Natural killer cell treated with Interleukin-12 subunit alpha and Interleukin-12 subunit beta and Interleukin-15 and Interleukin-18, amount 100 ng/mL, for 72 hours (primary cell): ENCODE measurements at places on chromosomes 12 and 14. TPM values are rescaled to one million over a fixed set of nuclear protein-coding genes. Genes with fewer than 3 reads are reported as not detected.
A peak's percentile ranks its signal among the peaks of the same experiment; 100 is the strongest.

GRCh38 chr12:119700078-119700477 lies 32.1 kb downstream of the PRKAB1 start:
- DNase-seq, result peak; percentile 2
- no peaks in the 10 kb centered on the region for H3K36me3 ChIP-seq
- H3K27me3 ChIP-seq, result no peaks in the 10 kb centered on the region
- H3K4me1 ChIP-seq, result no peaks in the 10 kb centered on the region

- peaks cover 9% of the 10 kb centered on the region for H3K36me3 ChIP-seq
- no peak overlapping the region for H3K4me3 ChIP-seq
- DNase-seq, result no peak
- peaks cover 28% of the 10 kb centered on the region for H3K27me3 ChIP-seq
Measured at GRCh38 chr12:3061059-3061458, 16.1 kb upstream of the TSPAN9 start.

- no peaks in the 10 kb centered on the region for H3K4me1 ChIP-seq
- H3K27me3 ChIP-seq, result no peaks in the 10 kb centered on the region
- H3K27ac ChIP-seq, result no peak overlapping the region
Measured at GRCh38 chr12:91173124-91173523, 9.5 kb downstream of the DCN start.

DNA sequence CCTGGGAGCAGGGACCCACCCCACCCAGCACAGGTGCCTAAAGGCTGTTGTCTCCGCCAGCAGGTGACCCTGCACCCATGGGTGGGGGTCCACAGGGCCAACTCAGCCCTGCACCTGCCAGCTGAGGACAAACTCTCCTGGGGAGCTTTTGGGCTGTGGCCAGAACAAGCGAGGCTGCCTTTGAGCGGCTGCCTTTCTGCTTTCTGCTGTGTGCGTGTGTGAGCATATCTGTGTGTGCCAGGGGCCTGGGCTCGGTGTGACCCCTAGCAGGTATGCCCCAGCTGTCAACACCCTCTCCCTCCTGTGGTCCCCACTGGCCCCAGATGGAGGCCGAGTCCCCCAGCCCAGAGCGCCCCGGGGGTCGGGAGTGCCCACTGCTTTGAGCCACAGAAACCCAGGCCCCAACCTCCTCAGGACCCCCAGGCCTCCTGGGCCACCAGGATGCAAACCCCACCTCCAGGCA lies 25.9 kb upstream of the GPR132 start:
- H3K36me3 ChIP-seq, result no peaks in the 10 kb centered on the region
- no peak overlapping the region for H3K27ac ChIP-seq
- no peak overlapping the region for H3K4me3 ChIP-seq
- no peaks in the 10 kb centered on the region for H3K27me3 ChIP-seq

DNA sequence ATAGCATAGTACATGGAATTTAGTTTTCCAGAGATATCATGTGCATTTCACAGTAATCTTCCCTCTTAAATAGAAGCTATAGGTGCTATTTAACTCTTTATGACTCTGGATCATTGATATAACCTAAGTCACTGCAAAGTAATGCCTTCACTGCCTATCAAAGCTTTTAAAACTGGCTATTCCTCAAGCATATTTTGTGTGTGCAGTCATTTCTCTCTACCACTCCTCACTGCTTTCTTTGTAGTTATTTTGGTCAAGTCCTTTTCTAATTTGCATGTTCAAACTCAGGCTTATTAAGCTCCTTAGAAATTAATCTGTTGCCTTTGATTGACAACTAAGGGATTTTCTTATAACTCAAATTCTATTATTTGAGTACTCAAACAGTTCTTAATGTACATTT lies 79.4 kb upstream of the PLEKHG7 start:
- H3K4me1 ChIP-seq, result no peaks in the 10 kb centered on the region
- no peak overlapping the region for H3K27ac ChIP-seq

DNA sequence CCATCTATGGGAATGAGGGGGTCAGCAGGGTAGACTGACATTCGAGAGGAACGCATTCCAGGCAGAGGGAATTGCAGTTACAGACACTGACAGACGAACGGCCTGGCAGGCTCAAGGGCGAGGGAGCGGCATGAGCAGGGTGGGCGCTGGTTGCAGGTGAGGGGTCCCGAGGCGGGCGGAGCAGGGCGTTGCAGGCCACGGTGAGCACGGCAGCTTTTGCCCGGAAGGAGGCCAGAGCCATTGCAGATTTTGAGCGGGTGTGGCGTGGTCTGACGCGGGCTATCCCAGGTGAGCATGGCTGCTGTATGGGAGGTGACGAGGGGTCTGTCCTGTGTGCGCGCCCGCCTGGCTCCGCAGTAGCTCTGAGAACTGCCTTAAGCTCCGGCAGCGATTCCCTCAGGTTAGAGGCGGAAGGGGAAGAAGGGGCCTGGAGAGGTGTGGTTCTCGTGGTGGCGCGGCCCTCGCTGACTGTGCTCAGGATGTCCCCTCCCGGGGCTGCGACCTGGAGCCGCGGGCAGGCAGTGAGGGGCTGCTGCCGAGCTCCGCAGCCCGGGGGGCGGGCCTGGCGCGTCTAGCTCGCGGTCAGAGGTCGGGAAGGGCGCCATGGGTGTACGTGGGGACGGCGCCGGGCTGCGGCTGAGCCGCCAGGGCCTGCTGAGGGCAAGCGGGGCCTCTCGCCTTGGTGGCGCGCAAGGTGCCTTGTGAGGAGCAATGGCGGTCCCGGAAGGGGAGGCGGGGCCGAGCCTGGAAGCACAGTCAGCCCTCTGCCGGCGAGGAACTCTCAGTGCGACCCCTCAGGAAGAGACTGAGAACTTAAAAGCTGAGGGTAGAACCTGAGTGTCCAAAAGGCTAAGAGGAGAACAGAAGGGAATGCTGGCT lies 177.1 kb downstream of the CACNA1C start:
- H3K27ac ChIP-seq, result no peak overlapping the region
- no peak for DNase-seq
- no peaks in the 10 kb centered on the region for H3K36me3 ChIP-seq
- no peaks in the 10 kb centered on the region for H3K4me1 ChIP-seq

- no peaks in the 10 kb centered on the region for H3K36me3 ChIP-seq
- H3K4me1 ChIP-seq, result no peaks in the 10 kb centered on the region
- no peak overlapping the region for H3K27ac ChIP-seq
- no peak overlapping the region for H3K4me3 ChIP-seq
- peaks cover 18% of the 10 kb centered on the region for H3K27me3 ChIP-seq
- no peak for DNase-seq
Measured at GRCh38 chr12:119216084-119216483, 37.4 kb downstream of the HSPB8 start.

DNA sequence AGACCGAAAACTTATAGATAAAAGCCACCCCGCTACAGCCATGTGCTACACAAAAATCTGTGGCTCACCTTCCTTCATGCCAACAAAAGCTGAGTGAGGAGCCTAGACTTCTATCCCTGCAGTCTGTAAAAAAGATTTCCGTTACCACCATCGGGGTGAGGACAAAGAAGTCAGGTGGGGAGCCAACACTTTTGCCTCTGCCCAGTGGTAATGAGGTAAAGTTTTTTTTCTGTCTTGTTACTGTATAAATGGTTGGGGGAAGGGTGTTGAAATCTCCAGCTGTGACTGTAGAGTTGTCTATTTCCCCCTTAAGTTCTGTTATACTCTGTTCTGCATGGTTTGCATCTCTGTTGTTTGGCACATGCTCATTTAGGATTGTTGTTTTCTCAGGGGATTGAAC lies 707.8 kb downstream of the FLRT2 start:
- no peak for DNase-seq
- H3K27me3 ChIP-seq, result no peaks in the 10 kb centered on the region
- H3K4me3 ChIP-seq, result no peak overlapping the region
- H3K27ac ChIP-seq, result no peak overlapping the region

- no peak for DNase-seq
- H3K4me3 ChIP-seq, result peak overlapping the region; percentile 91
- peaks cover 61% of the 10 kb centered on the region for H3K27me3 ChIP-seq
- peaks cover 53% of the 10 kb centered on the region for H3K4me1 ChIP-seq
Measured at GRCh38 chr12:57239587-57240065, 10.1 kb downstream of the SHMT2 start.

DNA sequence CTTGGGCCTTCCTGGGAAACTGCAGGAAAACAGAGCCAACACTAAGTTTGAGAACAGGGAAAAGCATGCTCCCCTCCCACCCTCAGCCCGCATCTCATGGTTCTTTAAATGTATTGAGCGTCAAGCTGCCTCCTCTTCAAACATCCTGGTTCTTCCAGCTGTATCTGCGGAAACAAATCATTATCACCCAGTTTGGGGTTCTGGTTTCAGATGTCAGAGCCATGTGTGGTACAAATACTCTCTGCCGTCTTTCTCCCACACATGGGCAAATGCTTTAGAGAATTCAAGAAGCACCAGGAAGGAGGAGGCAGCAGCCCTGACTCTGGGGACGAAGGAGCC lies 29.1 kb downstream of the JDP2 start:
- DNase-seq, result no peak
- H3K27me3 ChIP-seq, result no peaks in the 10 kb centered on the region
- peaks cover 11% of the 10 kb centered on the region for H3K4me1 ChIP-seq
- H3K4me3 ChIP-seq, result no peak overlapping the region

GRCh38 chr12:119079530-119079929 lies 98.2 kb downstream of the SRRM4 start:
- no peaks in the 10 kb centered on the region for H3K36me3 ChIP-seq
- H3K4me3 ChIP-seq, result no peak overlapping the region
- no peak overlapping the region for H3K27ac ChIP-seq
- DNase-seq, result no peak

DNA sequence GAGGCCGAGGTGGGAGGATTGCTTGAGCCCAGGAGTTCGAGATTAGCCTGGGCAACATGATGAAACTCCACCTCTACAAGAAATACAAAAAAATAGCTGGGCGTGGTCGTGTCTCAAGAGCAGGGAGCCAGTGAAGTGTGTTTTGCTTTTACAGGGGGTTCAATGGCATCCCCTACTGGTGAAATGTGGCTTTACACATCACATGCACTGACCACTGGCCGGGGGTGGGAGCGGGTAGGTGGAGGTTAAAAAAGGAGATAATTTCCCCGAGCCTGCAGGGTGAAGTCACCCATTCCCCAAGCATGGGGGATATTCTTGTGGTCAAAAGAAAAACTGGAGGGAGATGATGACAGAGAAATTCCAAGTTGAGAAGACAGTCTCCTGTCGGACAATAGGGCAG lies 63.6 kb upstream of the PWP1 start:
- no peaks in the 10 kb centered on the region for H3K4me1 ChIP-seq
- no peak overlapping the region for H3K4me3 ChIP-seq

- H3K36me3 ChIP-seq, result no peaks in the 10 kb centered on the region
- no peak overlapping the region for H3K27ac ChIP-seq
- H3K4me3 ChIP-seq, result no peak overlapping the region
- H3K27me3 ChIP-seq, result peaks cover 10% of the 10 kb centered on the region
- DNase-seq, result no peak
Measured at GRCh38 chr12:25764892-25765291, 193.6 kb upstream of the RASSF8 start.

DNA sequence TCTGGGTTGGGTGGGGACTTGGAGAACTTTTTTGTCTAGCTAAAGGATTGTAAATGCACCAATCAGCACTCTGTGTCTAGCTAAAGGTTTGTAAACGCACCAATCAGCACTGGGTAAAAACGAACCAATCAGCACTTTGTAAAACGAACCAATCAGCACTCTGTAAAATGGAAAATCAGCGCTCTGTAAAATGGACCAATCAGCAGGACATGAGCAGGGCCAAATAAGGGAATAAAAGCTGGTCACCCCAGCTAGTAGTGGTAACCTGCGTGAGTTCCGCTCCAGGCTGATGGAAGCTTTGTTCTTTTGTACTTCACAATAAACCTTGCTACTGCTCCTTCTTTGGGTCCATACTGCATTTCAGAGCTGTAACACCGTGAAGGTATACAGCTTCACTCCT lies 1.7 kb upstream of the ACOT2 start:
- no peaks in the 10 kb centered on the region for H3K36me3 ChIP-seq
- no peak overlapping the region for H3K27ac ChIP-seq
- no peaks in the 10 kb centered on the region for H3K27me3 ChIP-seq
- peak overlapping the region; percentile 91 for H3K4me3 ChIP-seq

- H3K36me3 ChIP-seq, result no peaks in the 10 kb centered on the region
- no peak overlapping the region for H3K27ac ChIP-seq
- no peaks in the 10 kb centered on the region for H3K27me3 ChIP-seq
- no peak for DNase-seq
Measured at GRCh38 chr12:42607584-42608058, 18.1 kb upstream of the PRICKLE1 start.

GRCh38 chr14:80464531-80465149 lies 253.3 kb upstream of the DIO2 start:
- no peak overlapping the region for H3K27ac ChIP-seq
- DNase-seq, result no peak
- no peak overlapping the region for H3K4me3 ChIP-seq
- H3K36me3 ChIP-seq, result no peaks in the 10 kb centered on the region
- H3K27me3 ChIP-seq, result no peaks in the 10 kb centered on the region

GRCh38 chr14:98908050-98908449 lies 363.9 kb downstream of the BCL11B start:
- no peaks in the 10 kb centered on the region for H3K4me1 ChIP-seq
- no peak for DNase-seq
- no peaks in the 10 kb centered on the region for H3K36me3 ChIP-seq
- H3K27me3 ChIP-seq, result peaks cover 15% of the 10 kb centered on the region
- H3K4me3 ChIP-seq, result no peak overlapping the region

DNA sequence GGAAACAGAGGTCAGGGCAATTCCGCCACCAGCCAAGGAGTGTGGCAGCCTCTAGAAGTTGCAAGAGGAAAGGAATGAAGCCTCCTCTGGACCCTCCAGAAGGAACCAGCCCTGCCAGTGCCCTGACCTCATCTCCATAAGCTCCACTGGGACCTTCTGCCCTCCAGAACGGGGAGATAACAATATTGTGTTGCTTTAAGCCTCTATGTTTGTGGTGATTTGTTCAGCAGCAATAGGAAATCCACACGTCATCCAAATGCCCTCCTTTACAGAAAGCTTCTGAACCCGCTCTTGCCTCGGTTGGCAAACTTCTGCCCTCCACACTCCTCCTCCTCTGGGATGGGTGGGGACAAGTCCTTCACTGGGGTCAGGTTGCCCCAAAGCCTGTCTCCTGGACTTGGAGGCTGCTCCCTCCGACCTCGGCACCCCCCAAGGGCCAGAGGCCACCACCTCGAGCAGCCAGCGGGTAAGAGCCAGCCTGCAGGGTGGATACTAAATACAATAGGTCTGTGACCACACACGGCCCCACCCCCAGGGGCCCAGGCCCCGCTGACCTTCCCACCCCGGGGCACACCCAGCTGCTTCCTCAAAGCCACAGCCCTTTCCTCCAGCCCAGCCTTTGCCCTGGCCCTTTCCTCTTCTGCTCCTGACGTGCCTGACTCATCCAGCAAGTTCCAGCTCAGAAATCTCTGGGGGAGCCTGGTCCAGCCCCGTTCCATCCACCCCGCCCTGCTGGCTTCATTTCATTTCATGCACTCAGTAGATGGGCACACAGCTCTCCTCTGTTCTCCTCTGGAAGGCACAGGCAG lies 58.7 kb upstream of the NCOR2 start:
- H3K4me3 ChIP-seq, result no peak overlapping the region
- DNase-seq, result no peak
- no peak overlapping the region for H3K27ac ChIP-seq
- H3K27me3 ChIP-seq, result peaks cover 7% of the 10 kb centered on the region
- H3K36me3 ChIP-seq, result no peaks in the 10 kb centered on the region
- H3K4me1 ChIP-seq, result peaks cover 3% of the 10 kb centered on the region

- H3K4me1 ChIP-seq, result no peaks in the 10 kb centered on the region
- no peak for DNase-seq
- peaks cover 18% of the 10 kb centered on the region for H3K27me3 ChIP-seq
- H3K36me3 ChIP-seq, result no peaks in the 10 kb centered on the region
- H3K27ac ChIP-seq, result no peak overlapping the region
Measured at GRCh38 chr12:51751661-51752060, 96.9 kb downstream of the FIGNL2 start.

- H3K27me3 ChIP-seq, result peaks cover 9% of the 10 kb centered on the region
- no peak for DNase-seq
- H3K4me1 ChIP-seq, result no peaks in the 10 kb centered on the region
- H3K36me3 ChIP-seq, result no peaks in the 10 kb centered on the region
Measured at GRCh38 chr12:69821456-69822159, 3.4 kb upstream of the MYRFL start.

Gene KLRC3
- total RNA-seq, result 9.6 TPM

Gene ADCY6
- 0.40 TPM for total RNA-seq

Gene TRHDE
- total RNA-seq, result not detected

Gene FSCB
- total RNA-seq, result not detected

Gene FZD10
- total RNA-seq, result not detected

Gene ARHGAP9
- 138 TPM for total RNA-seq
